IMR-90 (cell line): ENCODE measurements at places on chromosomes 4 and X. TPM values are rescaled to one million over a fixed set of nuclear protein-coding genes. Genes with fewer than 3 reads are reported as not detected.

TENM3 gene
- 127 and 173 TPM in 2 replicates for total RNA-seq

DNA sequence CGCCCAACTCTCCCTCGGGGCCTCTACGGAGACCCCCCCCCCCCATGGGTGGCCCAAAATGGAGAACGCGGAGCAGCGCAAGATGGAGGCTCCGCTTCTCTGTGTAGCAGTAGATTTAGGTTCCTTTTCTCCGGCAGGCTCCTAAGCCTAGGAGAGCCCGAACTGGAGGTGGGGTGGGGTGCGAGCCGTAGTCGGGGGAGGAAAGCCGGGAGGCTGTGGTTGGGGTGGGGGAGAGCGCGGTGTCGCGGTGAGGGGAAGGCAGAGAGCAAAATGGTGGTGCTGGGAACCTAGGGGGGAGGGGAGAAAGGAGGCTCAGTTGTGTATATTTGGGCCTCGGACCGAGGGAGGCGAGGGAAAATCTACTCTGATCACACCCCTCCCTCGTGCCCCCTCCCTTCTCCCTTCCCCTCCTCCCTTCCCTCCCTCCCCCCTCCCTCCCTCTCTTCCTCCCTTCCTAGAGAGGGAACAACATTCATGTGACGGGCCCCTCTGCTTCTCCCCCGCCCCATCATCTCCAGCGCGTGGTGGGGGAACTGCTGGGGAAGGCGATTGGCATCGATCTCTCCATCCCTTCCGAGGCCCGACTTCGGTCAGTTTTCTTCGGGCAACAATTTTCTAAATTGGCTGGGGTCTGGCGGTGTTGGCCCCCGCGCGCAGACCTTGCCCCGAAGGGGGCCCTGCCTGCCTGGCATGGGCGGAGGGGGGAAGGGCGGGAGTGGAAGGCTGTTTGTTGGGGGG, at the start of gene STAG2:
TSS of gene STAG2 (plus strand) at position 439 of the 738 bp plus-strand sequence. CDS start 60,922 bp downstream, outside the sequence.
- DNase-seq, result peak; percentile 85

GRCh38 chrX:130846746-130847145, 56.3 kb downstream of the ENOX2 start:
- no peak for DNase-seq

- no peak for DNase-seq
Observed at GRCh38 chrX:22803353-22803752, 196.4 kb upstream of the DDX53 start.

- DNase-seq, result no peak
Observed at GRCh38 chr4:97121493-97121892, 1021.8 kb downstream of the STPG2 start.
